ENCODE measurements at places on chromosomes 16 and 17. TPM values are rescaled to one million over a fixed set of nuclear protein-coding genes. Genes with fewer than 3 reads are reported as not detected.

MPP2 gene
- 0.20 TPM for total RNA-seq

ABCC11 gene
- total RNA-seq: 1.0 TPM

TMEM97 gene
- 137 TPM for total RNA-seq

NT5C3B gene
- 104 TPM for total RNA-seq

C1QL1 gene
- total RNA-seq: 0.11 TPM

AKAP1 gene
- total RNA-seq: 101 TPM

PRSS27 gene
- total RNA-seq: 0.20 TPM
